Inflammatory macrophage (primary cell): ENCODE measurements at places on chromosomes 1 and 21.

- DNase-seq: no peak
Measured at GRCh38 chr1:178928976-178929375, 58.1 kb upstream of the ANGPTL1 start.

GRCh38 chr21:44571844-44572782 is 1.4 kb upstream of the KRTAP10-4 start:
- DNase-seq: no peak

GRCh38 chr1:70211541-70211940 is 6.2 kb upstream of the LRRC40 start:
- DNase-seq: no peak

DNA sequence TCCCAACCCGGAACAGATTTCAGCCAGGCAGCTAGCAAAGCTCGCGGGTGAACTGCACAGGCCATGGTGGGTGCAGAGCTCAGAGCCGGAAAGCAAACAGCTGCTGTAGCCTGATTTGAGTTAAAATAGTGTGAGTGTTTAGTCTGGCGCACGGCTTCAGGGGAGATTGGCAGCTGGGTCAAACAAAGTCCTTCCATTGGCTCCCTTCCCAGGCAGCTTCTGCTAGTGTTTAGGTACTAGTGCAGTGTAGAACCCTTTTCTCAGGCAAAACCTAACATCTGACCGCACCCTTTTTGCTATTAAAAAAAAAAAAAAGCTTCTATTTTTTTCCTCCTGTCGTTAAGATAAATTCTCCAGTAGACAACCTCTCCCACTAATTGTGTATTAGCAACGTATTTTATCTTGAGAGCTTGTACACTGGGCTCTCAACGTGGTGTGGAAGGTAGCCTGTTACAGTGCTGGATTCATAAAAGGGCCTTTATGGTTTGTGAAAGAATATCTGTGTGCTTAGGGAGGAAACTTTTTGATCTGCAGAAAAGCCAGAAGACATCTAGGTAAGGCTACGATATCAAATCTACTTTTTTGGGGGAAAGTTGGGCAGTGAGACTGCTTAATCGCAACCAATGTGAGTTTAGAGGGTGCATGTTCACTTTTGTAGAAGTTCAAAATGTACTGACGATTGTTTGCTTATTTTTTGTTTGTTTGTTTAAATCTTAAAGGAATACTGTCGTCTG is 689.6 kb downstream of the USP25 start:
- DNase-seq: no peak

GRCh38 chr1:234631721-234632125 is 21.7 kb upstream of the IRF2BP2 start:
- DNase-seq: no peak

DNA sequence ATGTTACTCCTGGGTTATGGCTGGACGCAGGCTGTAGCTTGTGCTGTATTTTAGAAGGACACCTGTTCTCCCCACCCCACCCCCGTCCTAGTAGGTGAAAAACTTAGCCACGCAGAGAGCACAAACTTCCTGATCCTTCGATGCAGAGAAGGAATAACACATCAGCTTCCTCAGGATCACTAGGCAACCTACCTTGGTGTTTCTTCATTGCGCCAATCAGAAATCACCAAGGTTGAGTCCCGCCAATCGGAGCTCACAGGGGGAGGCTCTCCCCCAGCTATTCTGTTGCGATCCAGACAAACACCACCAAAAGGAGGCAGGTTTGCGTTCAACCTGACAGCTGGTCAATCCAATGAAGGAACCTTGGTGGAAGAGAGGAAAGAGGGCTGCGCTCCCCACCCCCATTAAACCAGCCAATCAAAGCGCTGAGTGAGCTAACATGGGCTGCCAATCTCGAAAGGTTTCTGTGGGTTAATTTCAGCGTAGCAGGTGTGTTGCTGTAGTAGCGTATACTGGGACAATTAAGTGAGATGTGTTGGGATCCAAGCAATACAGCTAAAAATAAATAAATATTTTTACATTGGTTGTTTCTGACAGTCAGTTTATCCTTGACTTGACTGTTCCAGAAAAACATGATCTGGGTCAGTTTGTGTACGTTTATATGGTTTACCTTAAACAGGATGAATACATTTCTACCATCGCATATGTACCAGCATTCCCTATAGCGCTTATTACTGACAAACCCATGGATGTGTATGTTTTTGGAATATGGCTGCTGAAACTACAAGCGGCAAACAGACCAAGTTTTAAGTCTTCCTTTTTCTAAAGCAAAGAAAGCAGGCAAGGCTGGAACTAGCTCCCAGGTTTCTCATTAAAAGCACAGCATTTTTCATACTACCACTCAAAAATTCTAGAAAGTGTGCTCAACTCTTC is at the start of gene GOLPH3L:
Gene GOLPH3L, minus strand, starts transcription at position 160 of the 933 bp plus-strand sequence. CDS start 2,316 bp downstream, outside the sequence.
- peak; percentile 86 for DNase-seq

DNA sequence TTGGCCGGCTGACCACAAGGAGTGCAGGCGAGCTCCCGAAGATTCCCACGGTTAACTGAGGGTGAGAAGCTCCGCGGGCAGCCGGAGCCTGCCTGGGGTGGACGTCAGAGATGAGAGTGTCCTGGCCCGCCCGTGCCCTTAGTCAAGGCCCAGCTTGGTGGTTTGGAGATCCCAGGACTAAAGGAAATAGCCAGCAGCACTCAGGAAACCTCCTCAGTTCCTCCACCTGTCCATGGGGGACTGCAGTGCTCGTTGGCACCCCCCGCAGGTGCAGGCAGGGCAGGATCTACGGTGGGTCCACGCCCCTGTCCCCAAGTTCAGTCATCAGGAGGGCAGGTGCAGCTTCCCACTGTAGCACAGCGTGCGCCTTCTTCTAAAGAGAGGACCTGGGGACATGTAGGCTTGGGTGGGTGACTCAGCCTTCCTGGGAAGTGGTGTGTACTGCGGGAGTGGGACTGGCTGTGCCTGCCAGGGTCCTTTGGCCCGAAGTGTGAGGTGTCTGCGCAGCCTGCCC is 32.5 kb downstream of the SLX9 start:
- no peak for DNase-seq

DNA sequence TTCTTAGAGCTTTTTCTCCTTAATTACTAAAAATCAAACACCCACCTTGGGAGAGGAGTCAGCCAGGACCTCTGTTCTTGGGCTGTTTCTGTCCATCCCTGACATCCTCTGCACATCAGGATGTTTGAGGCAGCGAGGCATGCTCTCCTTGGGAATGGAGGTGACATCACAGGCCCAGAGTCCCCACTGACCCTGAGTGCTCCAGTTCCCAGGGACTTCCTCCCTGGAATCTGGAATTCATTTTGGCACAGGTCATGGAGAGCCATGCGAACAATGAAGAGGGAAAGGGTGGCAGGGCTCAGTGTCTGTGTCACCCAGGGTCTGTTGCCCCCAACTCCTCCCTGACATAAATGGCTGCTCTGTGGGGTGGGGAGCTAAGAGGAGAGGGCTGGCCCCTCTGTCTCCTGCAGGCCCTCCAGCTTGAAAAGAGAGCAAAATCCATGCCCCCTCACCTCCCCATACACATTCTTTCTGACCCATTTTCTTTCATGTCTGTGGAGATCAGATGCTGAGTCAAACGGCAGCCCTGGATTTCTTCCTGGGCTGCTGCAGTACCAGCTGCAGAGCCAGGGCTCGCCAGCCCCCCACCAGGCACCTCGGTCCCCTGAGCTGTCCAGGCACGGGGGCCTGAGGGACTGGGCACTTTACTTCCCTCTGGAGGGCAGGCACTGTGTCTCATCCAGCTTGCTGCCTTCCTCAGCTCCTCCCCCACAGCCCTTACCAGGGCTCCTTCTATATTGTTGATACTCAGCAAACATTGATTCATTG is 102.0 kb downstream of the NMNAT2 start:
- no peak for DNase-seq

DNA sequence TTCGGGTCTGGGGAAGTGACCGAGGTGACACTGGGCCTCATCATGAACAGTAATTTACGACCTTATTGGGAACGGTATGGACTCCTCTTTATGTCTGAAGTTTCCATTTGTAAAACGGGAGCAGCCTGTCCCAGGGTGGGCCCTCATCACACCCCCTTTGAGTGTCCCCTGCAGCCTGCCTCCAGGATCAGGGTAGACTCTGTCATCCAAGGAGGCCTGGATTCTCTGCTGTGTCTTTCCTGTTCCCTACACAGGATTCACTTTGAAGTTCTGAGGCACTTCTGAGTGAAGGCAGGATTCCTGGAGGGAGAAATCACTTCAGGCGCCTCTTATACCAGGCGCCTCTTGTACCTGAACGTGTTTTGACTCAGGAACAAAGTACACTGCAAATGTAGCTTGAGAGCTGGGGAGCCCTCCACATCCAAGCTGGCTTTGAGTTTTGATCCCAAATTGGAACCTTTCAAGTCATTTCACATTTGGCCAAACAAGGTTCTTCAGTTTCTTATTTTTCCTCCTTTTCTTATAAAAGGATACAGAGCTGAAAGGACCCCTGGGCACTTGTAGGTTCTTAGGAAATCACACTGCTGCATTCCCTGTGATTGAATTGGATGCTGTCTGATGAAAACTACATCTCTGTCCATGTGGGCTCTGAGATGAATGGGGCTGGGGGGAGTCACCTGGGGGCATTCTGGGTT is 106.0 kb downstream of the SUSD4 start:
- no peak for DNase-seq

- DNase-seq: no peak
Measured at GRCh38 chr1:228210076-228210651, 2.3 kb downstream of the OBSCN start.

GRCh38 chr1:11204396-11205190 is 15.4 kb downstream of the ANGPTL7 start:
- DNase-seq: no peak

GRCh38 chr1:27137544-27138075 is 17.3 kb downstream of the SLC9A1 start:
- peak; percentile 82 for DNase-seq

DNA sequence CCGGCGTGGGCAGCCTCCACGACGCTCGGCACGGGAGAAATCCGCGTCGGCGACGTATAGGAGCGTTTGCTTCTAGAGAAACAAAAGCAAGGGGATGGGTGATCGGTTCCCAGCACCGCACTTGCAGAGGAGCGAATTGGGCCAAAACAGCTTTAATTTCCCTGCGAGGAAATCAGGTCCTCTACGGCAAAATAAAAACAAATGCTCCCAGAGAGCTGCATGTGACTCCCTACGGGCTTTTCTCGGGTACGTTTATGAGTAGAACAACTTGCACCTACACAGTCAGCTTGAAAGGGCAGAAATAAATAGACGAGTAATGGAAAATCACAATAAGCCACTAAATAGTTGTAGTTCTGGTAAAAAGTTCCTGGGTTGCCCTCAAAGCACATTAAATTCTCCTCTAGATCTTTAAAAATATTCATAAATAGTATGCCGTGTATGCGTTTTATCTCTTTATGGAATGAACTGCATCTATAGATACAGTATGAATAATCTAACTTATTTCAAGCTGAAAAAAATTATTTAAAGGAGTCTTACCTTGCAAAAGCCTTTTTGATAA is 1.2 kb downstream of the NHLH2 start:
- DNase-seq: no peak

GRCh38 chr21:42609811-42610210 is 43.6 kb upstream of the PDE9A start:
- DNase-seq: no peak

- no peak for DNase-seq
Measured at GRCh38 chr1:103497404-103497803, 28.1 kb upstream of the RNPC3 start.

- DNase-seq: no peak
Measured at GRCh38 chr1:211037095-211037494, 96.9 kb downstream of the KCNH1 start.

DNA sequence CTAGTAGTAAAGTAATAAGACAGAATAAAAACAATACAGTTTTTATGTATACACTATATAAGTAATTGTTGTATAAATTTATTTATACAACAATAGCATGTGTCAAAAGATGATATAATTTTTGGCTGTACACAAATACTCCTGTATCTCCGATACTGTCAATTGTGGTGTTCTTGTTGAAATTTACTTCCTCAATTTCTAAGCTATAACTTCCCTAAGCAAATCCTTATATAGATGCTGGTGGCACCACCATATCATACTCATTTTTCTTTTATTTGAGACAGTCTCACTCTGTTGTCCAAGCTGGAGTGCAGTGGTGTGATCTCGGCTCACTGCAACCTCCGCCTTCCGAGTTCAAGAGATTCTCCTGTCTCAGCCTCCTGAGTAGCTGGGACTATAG is 141.0 kb upstream of the HP1BP3 start:
- DNase-seq: no peak

- no peak for DNase-seq
Measured at GRCh38 chr1:201689647-201690046, 139.3 kb upstream of the IPO9 start.
